ENCODE measurements at places on chromosomes 4 and X.

DNA sequence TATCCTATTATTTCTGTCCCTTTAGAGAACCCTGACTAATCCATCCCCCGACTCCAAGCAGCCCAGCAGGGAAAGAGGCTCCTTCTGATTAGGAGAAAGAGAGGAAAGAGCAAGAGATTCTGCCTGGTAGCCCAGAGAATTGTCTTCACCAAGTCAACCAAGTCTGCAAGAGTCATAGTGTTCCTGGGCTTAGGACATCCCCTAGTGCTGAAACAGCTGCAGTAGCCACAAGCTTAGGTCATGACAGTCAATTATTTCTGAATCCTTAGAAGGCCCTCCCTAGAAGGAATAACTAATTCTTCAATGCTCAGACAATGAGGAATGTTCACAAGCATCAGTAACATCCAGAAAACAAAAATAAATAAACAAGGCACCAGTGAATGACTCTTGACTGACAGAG is 480.3 kb upstream of the GRIA3 start:
- no peak for DNase-seq

GRCh38 chr4:179415037-179415846 is 1973.0 kb upstream of the AGA start:
- no peak for DNase-seq

DNA sequence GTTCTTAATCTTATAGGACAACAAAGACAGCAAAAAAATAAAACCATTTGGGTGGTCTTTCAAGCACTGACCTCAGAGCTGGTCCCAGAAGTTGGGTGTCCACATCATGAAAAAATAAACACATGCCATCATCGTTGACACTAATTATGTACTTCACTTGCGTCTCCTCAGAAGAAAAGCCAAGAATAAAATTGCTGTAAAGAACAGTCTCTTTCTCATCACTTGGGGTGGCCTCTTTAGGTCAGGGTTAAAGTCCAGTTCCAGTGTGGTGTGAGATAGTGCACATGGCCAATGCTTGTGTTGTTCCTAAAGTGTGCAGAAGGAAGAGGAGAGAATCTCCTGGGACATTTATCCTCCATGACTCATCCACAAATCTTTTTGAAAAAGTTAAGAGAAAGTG is 49.5 kb upstream of the IBSP start:
- DNase-seq: no peak

DNA sequence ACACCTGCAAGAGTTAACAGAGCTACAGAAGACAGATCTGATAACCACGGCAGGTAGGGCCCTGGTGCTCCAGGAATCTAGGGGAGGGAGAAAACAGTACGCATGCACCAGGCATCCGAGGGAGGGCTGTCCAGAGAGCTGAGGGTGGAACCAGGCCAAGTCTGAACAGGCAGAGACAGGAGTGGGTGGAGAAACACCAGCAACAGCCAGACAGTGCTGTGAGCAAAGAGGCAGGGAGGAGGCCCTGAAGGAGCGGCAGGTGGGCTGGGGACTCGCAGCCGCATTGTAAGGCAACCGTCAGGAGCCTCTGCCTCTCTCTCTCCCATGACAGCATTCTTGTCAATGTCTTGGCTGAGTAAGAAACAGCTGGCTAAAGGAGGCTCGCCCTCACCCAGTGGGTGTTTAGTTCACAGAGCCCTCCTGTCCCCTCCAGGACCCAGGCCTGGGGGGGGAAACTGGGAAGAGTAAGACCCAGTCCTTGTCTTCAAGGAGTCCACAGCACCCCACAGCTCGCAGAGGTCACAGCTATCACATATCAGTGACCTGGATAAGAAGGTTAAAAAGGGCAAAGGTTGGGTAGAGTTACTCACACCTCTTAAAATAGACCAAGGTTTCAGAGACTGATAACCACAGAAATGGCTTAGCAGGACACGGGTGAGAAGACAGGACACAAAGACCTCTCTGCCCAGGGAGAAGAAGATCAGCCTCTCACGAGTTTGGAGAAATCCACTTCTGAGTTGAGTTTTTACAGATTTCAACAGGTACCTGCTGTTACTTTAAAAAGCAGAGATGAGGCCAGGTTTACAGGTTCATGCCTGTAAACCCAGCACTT is 10.5 kb downstream of the ACSL1 start:
- DNase-seq: no peak

DNA sequence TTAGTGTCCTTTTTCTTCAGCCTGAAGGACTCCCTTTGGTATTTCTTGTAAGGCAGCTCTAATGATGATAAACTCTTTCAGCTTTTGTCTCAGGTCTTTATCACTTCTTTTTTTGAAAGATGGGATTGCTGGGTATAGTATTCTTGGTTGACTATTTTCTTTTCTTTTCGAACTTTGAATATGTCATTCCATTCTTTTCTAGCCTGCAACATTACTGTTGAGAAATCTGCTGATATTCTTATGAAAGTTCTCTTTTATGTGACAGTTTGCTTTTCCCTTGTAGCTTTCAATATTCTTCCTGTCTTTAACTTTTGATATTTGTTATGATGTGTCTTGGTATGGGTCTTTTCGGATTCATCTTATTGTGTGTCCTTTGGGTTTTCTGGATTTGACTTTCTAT is 107.6 kb upstream of the SRD5A3 start:
- no peak for DNase-seq

GRCh38 chr4:56048383-56048701 is 99.6 kb downstream of the CEP135 start:
- DNase-seq: no peak

DNA sequence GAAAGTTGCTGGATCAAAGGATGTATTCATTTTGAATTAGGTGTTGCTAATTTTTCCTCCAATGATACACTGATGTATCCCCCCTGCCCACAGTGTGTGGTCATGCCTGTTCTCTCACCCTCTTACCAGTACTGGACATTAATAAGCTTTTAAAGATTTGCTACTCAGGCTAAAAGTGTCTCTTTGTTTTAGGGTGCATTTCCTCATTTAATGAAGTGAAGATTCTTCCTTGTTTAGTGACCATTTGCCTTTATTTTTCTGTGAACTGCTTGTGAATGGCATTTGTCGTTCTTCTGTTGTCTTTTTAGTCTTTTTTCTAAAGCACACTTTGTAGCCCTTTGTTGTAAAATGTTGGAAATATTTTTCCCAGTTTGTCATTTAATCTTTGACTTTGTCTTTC is 5.0 kb downstream of the MSMO1 start:
- DNase-seq: no peak

GRCh38 chr4:103757631-103758030 is 37.8 kb upstream of the TACR3 start:
- no peak for DNase-seq

DNA sequence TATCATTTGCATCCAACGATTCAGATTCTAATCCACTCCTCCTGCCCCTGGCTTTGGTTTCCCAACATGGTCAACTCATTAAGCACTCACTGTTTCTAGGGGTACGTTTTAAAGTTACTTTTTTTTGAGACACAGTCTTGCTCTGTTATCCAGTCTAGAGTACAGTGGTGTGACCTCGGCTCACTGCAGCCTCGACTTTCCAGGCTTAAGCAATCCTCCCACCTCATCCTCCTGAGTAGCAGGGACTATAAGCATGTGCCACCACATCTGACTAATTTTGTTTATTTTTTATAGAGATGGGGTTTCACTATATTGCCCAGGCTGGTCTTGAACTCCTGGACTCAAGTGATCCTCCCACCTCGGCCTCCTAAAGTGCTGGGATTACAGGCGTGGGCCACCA is 48.9 kb downstream of the TMEM156 start:
- no peak for DNase-seq

GRCh38 chr4:110501826-110502225 is 25.9 kb downstream of the ENPEP start:
- no peak for DNase-seq
